Left ventricle myocardium inferior (tissue), 1 donor: ENCODE measurements at places on chromosomes 12 and 14. TPM values are rescaled to one million over a fixed set of nuclear protein-coding genes. Genes with fewer than 3 reads are reported as not detected.

GRCh38 chr12:57888409-57889157, 42.1 kb upstream of the CTDSP2 start:
- H3K4me3 ChIP-seq, result peak overlapping the region; percentile 50
- H3K27me3 ChIP-seq, result no peaks in the 10 kb centered on the region
- H3K27ac ChIP-seq, result peak overlapping the region; percentile 98
- DNase-seq, result peak; percentile 32
- H3K36me3 ChIP-seq, result no peaks in the 10 kb centered on the region

DNA sequence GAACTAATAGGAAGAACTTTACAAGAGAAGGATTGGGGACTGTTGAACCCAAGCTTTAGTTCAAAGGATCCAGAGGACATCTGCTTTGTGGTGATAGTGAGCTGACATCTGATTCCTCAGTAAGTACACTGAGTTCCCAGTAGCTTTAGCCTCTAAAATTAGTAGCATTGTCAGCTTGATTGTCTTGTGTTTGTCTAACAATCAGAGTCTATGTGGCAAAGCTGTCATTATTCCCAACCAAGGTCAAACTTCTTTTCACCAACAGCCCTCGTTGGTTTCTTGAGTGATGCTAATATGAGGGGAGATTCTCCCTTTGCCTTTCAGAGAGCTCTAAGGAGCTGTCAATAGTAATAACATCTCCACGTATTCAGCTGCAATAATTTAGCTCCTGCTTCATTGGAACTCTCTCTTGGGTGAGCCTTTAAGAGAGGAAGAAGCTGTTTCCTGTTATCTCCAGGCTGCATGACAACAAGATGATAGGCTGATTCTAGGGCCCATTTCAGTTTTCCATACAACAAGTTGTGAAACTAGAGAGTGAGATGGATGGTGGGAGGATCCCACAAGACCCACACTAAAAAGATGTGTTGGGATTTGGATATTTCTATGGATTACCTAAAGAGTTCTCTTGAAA, 46.7 kb downstream of the TGFB3 start:
- peaks cover 19% of the 10 kb centered on the region for H3K4me1 ChIP-seq
- no peaks in the 10 kb centered on the region for H3K36me3 ChIP-seq
- H3K27me3 ChIP-seq, result no peaks in the 10 kb centered on the region
- peak overlapping the region; percentile 16 for H3K27ac ChIP-seq
- no peak for DNase-seq

The CIPC gene
- 70.3 TPM for total RNA-seq

The CCDC38 gene
- total RNA-seq, result 0.22 TPM

DNA sequence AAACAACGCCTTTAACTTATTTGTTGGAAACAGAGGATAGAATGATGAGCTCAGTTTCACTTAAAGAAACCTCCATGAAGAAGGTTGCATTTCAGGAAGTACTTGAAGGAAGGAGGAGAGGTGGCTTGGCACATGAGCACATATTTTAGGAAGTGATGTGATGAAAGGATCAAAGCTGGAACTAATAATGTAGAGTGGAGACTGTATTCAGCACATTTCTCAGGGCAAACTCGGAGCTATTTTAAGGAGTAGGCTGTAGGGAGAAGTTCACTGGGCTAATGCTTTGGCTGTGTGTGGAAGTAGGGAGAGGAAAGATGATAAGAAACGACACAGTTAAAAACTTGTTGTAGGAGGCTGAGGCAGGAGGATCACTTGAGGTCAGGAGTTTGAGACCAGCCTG, 272.8 kb downstream of the AKAP6 start:
- peaks cover 92% of the 10 kb centered on the region for H3K4me1 ChIP-seq
- H3K27me3 ChIP-seq, result no peaks in the 10 kb centered on the region
- H3K4me3 ChIP-seq, result no peak overlapping the region
- peaks cover 2% of the 10 kb centered on the region for H3K36me3 ChIP-seq
- H3K27ac ChIP-seq, result peak overlapping the region; percentile 36
- no peak for DNase-seq

The CDH24 gene
- 2.1 TPM for total RNA-seq

- no peaks in the 10 kb centered on the region for H3K36me3 ChIP-seq
- H3K4me1 ChIP-seq, result peaks cover 28% of the 10 kb centered on the region
- H3K27me3 ChIP-seq, result no peaks in the 10 kb centered on the region
- DNase-seq, result peak; percentile 38
- no peak overlapping the region for H3K27ac ChIP-seq
Measured at GRCh38 chr12:132559652-132560363, 50.6 kb downstream of the LRCOL1 start.

DNA sequence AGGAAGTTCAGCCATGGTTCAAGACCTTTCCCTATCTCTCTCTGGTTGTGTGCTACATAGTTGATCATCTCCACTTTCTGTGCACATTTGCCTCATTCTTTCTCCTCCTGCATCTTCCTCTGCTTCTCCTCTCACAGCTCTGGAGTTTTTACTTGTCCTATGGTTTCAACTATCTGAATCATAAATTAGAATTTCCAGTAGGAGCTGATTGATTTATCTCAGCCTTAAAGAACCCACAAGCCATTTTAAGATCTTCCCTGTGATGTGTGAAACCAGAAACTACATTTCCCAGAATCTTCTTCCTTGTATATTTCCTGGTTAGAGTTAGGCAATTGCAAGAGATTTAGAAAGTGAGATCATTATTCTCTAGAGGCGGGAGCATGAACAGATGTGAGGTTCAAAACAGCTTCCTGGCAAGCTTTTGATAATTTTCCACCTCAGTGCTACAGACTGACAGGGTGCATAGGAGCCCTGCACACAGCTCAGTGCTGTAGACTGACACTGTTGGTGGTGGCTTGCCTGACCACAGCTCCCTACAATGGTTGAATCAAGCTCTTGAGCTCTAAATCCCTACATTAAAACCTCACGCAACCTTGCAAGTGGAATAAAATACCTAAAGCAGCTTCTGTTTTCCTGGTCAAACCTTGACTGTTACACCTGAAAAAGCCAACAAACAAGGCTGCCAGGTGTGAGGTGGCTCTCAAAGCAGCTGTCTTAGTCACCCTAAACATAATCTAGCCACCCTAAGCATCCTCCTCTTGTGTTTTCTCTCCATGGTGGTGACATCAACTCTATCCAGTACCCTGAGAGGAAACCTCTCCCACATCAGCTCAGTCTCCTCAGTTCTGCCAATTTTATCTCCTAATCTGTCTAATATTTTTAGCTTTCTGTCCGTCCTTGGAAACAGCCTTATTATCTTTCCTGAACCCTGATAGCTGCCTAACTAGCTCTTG, 21.5 kb upstream of the IFNG start:
- H3K27ac ChIP-seq, result no peak overlapping the region
- no peaks in the 10 kb centered on the region for H3K27me3 ChIP-seq
- no peaks in the 10 kb centered on the region for H3K36me3 ChIP-seq
- no peak for DNase-seq
- H3K4me1 ChIP-seq, result no peaks in the 10 kb centered on the region

The PLEKHG7 gene
- total RNA-seq, result not detected

GRCh38 chr14:35932659-35933159, 106.6 kb downstream of the BRMS1L start:
- no peaks in the 10 kb centered on the region for H3K36me3 ChIP-seq
- peaks cover 17% of the 10 kb centered on the region for H3K27me3 ChIP-seq
- DNase-seq, result no peak
- H3K4me1 ChIP-seq, result no peaks in the 10 kb centered on the region

The ATG101 gene
- 23.8 TPM for total RNA-seq

The NELL2 gene
- 0.55 TPM for total RNA-seq

DNA sequence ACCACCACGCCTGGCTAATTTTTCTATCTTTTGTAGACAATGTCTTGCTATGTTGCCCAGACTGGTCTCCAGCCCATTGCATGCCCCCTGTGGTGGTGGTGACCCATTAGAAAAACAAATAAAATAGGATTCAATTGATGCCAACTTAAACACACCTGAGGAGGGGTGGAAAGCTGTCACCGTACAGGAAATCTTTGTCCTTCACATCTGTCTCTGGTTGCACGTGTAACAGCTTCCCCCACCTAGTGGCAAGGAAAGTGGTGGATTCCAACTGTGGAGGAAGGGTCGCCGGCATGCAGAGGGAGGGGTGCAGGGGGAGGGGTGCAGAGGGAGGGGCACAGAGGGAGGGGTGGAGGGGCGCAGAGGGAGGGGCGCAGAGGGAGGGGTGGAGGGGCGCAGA, 26.1 kb upstream of the GPR68 start:
- H3K4me3 ChIP-seq, result no peak overlapping the region
- no peak for DNase-seq
- H3K4me1 ChIP-seq, result peaks cover 11% of the 10 kb centered on the region
- no peaks in the 10 kb centered on the region for H3K27me3 ChIP-seq
- H3K27ac ChIP-seq, result no peak overlapping the region

GRCh38 chr12:7678744-7679143, 13.0 kb upstream of the APOBEC1 start:
- H3K4me3 ChIP-seq, result no peak overlapping the region
- H3K36me3 ChIP-seq, result no peaks in the 10 kb centered on the region
- no peak overlapping the region for H3K27ac ChIP-seq

DNA sequence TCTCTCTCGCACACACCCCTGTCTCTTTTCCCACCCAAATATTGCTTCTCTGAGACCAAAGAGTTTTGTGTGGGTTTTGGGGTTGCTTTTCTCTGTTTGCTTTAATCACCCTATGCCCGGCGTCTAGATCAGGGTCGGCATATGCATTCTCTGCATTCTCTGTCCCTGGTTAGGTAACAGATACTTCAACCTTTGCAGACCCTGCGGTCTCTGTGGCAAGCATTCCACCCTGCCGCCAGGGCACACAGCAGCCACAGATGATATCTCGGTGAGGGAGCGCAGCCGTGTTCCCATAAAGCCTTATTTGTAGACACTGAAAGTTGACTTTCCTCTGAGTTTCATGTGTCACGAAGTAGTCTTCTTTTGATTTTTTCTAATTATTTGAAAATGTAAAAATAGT, 110.4 kb upstream of the FZD10 start:
- H3K4me3 ChIP-seq, result no peak overlapping the region
- no peaks in the 10 kb centered on the region for H3K4me1 ChIP-seq
- H3K36me3 ChIP-seq, result no peaks in the 10 kb centered on the region
- no peak for DNase-seq
- H3K27me3 ChIP-seq, result peaks cover 85% of the 10 kb centered on the region
